ENCODE measurements at places on chromosomes 5 and 9. TPM values are rescaled to one million over a fixed set of nuclear protein-coding genes. Genes with fewer than 3 reads are reported as not detected.

DNA sequence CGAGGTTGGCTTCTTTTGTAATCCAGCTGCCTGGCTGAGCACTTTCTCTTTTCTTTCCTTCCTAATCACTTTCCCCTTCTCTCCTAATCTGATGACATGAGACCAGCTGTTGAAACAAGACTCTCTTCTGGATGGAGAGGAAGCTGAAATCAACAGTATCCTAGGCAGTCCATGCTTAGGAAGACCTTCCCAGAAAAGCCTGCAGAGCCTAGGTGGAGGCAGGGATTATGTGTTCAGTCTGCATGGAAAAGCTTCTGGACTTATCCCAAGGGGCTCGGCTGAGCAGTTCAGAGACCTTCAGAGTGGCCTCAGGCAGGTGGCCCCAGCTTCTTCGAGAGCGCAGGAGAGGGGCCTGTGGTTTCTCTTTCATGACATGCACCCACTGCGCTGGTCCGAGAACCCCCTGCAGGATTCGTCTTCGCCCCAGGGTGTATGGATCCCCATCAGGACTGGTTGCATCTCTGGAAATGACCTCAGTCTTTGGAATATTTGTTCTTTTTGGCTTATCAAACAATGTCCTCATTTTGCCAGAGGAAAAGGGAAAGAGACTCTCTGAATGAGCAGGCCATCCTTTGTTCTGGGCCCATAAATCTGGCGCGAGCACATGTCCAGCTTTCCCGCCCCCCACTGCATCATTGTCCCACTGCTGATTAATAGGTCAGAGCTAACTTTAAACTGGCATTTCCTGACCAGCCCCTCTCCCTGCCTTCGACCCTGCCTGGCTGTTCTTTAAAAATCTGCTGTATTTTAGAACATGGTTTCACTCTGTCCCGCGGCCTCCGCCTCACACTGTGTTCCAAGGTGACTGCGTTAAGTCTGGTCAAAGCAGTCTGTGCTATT lies 177.9 kb upstream of the KLF4 start:
- DNase-seq = no peak

- DNase-seq = no peak
Observed at GRCh38 chr5:13359344-13359743, 585.1 kb downstream of the DNAH5 start.

Gene AQP7
- not detected for total RNA-seq

Gene ECSCR
- total RNA-seq = 2.2 TPM

Gene SLC22A4
- total RNA-seq = 0.78 TPM

- DNase-seq = no peak
Observed at GRCh38 chr5:138900281-138900965, 25.3 kb upstream of the LRRTM2 start.

- no peak for DNase-seq
Observed at GRCh38 chr9:94782355-94783101, 56.0 kb downstream of the AOPEP start.

DNA sequence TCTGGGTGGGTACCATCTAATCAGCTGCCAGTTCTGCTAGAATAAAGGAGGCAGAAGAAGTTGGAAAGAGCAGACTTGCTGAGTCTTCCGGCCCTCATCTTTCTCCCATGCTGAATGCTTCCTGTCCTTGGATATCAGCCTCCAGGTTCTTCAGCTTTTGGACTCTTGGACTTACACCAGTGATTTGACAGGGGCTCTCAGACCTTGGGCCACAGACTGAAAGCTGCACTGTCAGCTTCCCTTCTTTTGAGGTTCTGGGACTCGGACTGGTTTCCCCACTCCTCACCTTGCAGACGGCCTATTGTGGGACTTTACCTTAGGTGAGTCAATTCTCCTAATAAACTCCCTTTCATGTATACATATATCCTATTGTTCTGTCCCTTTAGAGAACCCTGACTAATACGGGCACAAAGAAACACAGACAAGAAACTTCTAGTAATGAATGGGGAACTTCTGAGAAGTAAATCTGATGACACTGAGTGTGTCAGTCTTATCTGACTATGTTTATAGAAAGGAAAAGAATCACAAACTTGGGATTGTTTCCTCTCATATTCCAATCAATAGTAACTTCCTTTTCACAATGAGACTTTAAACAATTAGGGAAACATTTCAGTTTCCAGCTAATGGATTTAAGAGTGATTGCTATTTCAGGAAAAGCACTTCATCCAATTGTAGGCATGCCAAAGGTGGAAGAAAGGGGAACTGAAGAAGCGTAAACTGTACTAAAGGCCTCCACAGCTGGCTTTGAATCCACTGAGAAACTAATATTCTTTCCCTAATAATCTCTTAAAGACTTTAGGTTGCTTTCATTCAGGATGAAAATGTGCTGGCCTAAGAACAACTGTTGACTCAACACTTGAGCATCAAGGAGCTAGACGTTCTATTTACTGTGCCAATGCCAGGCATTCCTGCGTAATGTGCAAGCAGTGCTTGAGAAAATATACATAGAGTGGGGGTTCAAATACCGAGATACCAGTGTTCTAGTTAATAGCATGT lies 127.9 kb upstream of the PTGER4 start:
- no peak for DNase-seq

GRCh38 chr9:72904267-72905093 lies 48.4 kb downstream of the ALDH1A1 start:
- no peak for DNase-seq

Gene TNC
- total RNA-seq = 2.7 TPM

DNA sequence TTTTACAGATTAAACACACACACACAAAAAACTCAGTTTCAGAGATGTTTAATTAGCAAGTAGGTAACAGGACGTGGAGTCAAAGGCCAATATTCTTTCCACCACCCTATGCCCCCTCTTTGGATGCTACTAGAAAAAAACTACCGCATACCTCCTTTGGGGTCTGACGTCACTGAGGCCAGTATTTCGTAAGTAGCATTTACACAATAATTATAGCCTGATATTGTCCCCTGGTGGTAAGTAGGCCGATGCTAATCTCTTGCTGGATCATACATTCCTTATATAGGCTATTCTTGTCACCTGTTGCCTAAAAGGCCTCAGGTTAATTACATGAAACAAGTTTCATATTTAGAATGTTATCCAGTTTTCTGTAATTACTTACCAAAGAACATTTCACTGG lies 21.0 kb upstream of the SMARCA2 start:
- peak; percentile 9 for DNase-seq

- no peak for DNase-seq
Observed at GRCh38 chr5:142811866-142812557, 41.8 kb downstream of the ARHGAP26 start.

DNA sequence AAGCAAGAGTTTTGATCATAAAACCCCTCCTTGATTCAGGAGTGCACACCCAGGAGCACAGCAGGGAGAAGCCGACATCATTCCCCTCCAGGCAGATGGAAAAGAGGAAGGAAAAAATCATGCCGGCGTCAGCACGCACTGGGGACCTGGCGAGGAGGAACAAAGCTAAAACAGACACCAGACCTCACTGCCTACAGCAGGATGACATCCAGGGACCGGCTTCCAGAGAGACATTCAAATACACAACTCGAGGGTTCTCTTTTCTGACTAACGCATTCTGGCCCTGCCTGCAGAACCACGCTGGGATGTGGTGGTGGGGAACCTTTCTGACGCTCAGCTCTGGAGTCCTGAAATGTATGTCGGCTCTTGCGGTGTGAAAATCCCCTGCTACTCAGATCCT lies 2.7 kb downstream of the UBAC1 start:
- DNase-seq = no peak

DNA sequence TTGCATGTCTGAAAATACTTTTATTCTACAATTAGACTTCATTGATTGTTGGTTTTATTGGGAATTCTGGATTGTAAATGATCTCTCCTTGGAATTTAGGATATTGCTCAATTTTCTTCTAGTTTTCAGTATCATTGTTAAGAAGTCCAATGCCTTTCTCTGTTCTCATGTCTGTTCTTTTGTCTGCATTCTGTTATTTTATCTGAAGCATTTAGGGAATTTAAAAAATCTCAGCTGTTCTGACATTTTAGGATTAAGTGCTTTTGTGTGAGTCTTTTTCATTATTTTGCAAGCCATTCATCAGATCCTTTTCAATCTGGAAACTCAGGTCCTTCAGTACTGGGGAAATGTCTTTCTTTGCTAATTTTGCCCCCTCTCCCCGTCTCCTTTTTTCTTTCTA lies 4.4 kb upstream of the FER start:
- DNase-seq = peak; percentile 34

GRCh38 chr5:118258223-118258622 lies 730.1 kb downstream of the DTWD2 start:
- no peak for DNase-seq

Gene CCL27
- not detected for total RNA-seq

DNA sequence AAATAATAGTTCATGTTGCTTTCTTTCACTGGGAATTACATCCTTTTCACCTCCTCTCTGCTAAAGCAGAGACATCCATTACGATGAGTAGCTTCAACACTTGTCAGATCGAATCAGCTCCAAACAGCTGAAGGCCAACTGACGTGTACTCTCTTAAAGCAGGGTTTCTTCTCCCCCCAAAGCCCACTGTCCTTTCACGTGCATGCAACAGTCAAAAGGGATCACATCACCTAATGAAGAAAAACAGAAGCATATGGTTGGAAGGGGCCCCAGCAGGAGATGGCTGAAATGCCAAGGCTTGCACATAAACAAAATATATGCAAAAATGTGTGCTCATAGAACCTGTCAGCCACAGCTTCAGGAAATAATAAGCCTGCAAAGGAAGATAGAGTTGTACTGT lies 421.6 kb downstream of the ANXA1 start:
- DNase-seq = no peak

GRCh38 chr9:116151966-116152381 lies 1.6 kb upstream of the PAPPA start:
- no peak for DNase-seq

DNA sequence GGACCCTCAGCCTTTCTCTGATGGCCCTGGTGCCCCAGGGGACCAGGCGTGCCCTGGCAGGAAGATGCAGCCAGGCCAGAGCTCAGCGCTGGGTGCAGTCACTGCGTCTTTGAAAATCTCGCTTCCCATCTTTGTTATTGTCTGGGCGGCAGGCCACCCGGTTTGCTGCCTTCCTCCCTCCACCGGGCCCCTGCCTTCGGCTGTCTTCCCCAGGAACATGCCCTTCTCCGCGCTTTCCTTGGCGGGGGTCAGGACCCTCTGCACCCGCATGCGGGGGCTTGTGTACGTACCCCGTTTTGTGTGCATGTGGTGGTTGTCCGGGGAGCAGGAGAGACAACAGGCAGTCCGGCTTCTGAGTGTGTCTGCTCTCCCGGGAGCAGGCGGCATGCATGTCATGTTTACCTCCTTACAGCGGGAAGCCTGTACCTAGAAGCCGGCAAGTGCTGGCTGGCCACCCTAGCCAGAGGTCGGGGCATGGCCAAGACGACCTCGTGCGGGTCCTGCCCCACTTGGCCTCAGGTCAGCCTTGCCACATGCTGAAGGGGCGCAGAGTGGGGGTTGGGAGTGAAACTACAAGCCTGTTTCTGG lies 49.5 kb downstream of the DAB2IP start:
- no peak for DNase-seq

Gene PRR7
- total RNA-seq = 9.7 TPM

Gene SLC4A9
- not detected for total RNA-seq

GRCh38 chr5:111762895-111763294 lies 5.9 kb upstream of the NREP start:
- DNase-seq = no peak

Gene PAXX
- total RNA-seq = 71.5 TPM

Gene ORM2
- not detected for total RNA-seq

DNA sequence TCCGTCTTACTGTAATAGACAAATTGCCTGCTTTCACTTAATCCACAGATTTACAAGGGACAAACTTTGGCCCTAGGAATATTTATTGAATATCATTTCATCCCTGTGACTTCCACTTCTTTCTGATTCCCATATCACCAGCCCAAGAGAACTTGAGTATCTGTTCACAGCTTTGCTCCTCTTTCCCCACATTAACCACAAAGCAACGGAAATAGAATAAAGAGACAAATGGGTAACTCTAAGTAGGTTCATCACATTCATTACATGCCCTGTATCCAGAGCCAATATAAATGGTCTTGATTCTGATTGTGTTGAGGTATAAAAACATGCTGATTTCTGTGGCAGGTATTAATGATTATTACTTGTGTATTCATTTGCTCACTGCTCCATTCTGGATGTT lies 41.9 kb downstream of the TMEM252 start:
- no peak for DNase-seq

- peak; percentile 66 for DNase-seq
Observed at GRCh38 chr9:137478962-137479861, 20.1 kb upstream of the NSMF start.

Gene PALM2AKAP2
- 8.3 TPM for total RNA-seq

DNA sequence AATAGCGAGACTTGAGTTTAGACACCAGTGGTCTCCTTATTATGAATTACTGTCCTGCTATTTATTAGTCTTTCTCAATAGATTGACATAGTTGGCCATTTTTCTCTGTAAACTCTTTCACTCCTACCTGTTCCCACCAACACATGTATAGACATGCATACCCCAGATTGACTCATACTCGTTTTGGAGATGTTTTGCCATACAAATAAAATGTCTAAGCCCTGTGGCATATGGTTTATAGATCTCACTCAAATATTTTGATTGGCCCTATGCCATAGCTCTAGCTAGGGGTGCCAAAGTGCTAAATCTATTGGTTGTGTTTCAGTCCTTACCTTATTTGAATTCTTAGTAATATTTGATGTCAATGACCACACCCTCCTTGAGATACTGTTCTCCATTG lies 42.3 kb downstream of the CAMK4 start:
- no peak for DNase-seq

Gene MPDZ
- total RNA-seq = 43.1 TPM

Gene DDX46
- total RNA-seq = 69.0 TPM
